ENCODE measurements at places on chromosomes 16 and 17. TPM values are rescaled to one million over a fixed set of nuclear protein-coding genes. Genes with fewer than 3 reads are reported as not detected.

DNA sequence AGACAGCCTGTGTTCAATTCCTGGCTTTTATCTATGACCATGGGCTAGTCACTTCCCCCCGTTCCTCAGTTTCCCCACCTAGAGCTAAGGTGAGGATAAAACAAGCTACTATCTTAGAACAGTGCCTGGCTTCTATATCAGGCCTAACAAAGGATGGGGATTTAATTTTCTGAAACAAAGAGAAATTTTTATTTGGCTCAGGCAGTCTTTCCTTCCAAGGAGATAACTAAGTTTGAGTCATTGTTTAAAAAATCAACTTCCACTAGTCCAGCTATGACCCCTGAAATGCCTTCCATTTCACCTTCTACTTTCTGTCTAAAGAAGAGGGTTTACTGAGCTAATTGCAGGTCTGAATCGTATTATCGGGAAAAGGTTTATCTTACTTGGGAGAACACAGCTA lies 99.0 kb downstream of the CMIP start:
- no peak for DNase-seq
- H3K4me1 ChIP-seq: peaks cover 3% of the 10 kb centered on the region
- H3K27ac ChIP-seq: no peak overlapping the region
- no peaks in the 10 kb centered on the region for H3K36me3 ChIP-seq
- no peak overlapping the region for H3K4me3 ChIP-seq
- H3K27me3 ChIP-seq: no peaks in the 10 kb centered on the region

DNA sequence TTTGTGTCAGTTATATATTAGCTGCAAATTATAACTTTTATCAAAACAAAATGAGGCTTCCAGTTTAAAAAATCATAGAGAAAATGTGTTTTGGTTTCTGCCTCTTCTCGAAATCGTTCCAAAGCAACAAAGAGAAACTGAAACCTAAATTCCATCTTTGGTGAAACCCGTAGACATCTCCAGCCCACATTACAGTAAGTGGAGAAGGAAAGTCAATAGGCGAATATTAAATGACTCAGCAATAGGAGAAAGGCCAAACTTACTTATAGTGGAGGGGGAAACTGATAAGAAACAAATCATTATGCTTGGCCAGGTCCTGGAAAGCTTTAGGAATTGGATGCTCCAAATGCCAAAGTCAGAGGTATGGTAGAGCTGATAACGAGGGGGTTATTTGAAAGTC lies 103.0 kb upstream of the SHISA6 start:
- DNase-seq: no peak
- no peaks in the 10 kb centered on the region for H3K4me1 ChIP-seq
- H3K27ac ChIP-seq: no peak overlapping the region
- no peaks in the 10 kb centered on the region for H3K36me3 ChIP-seq
- no peaks in the 10 kb centered on the region for H3K27me3 ChIP-seq

DNA sequence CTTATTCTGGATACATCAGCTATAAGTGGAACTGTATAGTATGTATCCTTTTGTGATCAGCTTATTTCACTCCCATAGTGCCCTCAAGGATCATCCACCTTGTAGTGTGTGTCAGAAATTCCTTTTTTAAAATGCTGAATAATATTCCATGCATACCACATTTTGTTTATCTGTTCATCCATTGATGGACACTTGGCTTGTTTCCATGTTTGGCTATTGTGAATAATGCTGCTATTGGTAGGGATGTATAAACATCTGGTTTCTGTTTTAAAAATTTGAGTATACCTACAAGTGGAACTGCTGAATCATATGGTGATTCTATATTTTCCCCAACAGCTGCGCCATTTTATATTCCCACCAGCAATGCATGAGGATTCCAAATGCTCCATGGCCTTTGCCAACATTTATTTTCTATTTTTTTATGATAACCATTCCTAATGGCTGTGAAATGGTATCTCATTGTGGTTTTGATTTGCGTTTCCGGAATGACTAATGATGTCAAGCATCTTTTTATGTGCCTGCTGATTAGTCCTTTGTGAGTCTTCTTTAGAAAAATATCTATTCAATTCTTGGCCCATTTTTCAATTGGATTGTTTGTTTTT lies 11.6 kb downstream of the RCVRN start:
- H3K4me1 ChIP-seq: no peaks in the 10 kb centered on the region
- no peaks in the 10 kb centered on the region for H3K27me3 ChIP-seq
- H3K36me3 ChIP-seq: no peaks in the 10 kb centered on the region
- H3K4me3 ChIP-seq: no peak overlapping the region
- no peak overlapping the region for H3K27ac ChIP-seq
- no peak for DNase-seq

C16orf92 gene
- not detected for total RNA-seq

GRCh38 chr17:75103601-75104554 lies 5.9 kb upstream of the ARMC7 start:
- DNase-seq: no peak
- H3K36me3 ChIP-seq: peaks cover 7% of the 10 kb centered on the region
- no peaks in the 10 kb centered on the region for H3K27me3 ChIP-seq
- 0 out of 3 replicates have a peak overlapping the region, but pooled peaks have one; percentile 11 for H3K4me3 ChIP-seq

DNA sequence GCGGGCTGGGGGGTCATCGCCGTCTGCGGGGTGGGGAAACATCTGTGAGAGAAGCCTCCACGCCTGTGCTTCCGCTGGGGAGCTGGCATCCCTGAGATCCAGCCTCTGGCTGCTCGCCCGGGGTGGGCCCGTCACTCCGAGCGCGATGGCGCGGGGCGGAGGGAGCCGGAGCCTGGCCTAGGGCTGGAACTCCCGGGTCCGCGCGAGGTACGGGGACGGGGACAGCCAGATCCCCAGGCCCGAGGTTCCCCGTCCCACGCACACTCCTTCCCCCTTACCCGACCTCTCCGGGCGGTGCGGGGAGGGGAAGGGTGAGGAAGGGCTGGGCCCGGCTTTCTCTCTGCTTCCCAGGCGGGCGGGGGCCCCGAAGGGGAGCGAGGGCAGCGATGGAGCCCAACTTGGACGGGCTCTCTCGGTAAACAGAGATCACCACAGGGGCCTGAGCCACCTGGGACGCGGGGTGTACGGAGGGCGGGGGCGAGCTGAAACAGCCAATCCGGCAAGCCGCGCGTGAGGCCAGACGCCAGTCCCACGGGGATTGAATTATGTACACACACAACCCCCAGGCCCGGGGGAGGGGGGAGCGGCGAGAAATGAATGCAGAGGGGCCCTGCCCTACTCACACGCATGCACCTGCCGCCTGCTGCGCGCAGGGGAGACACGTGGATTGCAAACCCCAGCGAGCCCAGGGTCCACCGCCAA lies at the start of gene SLC16A11:
SLC16A11 (minus strand) TSS at position 596 of the 702 bp plus-strand sequence; CDS start at position 17, 579 bp downstream.
- H3K4me3 ChIP-seq: peak within 1 kb of the TSS; percentile 56
- no peaks in the 10 kb centered on the region for H3K4me1 ChIP-seq
- H3K27ac ChIP-seq: no peak within 1 kb of the TSS
- DNase-seq: no peak
- no peaks in the 10 kb centered on the region for H3K36me3 ChIP-seq
- H3K27me3 ChIP-seq: peaks cover 6% of the 10 kb centered on the region

DNA sequence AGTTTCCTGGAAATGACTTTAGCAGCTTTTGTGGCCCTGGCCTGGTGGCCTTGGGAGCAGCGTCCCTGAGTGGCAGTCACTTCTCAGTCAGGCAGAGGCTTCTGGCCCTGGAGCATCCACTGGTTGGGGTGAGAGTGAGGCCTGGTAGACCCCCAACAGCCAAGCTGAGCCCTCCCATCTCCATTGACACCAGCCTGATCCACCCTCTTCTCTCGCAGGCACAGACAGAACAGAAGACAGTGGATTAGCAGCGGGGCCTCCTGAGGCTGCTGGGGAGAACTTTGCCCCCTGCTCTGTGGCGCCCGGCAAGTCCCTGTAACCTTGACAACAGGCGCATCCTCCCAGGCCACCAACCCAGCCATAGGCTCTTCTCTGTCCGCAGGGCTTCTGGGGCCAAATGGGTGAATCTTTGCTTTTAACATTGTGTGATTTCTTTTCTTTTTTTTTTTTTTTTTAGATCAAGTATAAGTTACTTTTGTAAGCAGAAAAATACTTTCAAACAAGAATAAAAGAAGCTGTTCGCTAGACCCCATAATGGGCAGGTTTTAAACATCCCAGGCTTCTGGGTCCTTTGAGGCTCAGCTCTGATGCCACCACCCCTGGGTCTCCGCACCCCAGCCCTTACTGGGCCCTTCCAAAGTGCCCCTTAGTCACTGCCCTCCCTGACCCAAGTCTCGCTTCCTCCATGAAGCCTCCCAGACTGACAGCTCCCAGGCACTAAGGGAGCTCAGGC lies 12.7 kb upstream of the FLYWCH1 start:
- no peaks in the 10 kb centered on the region for H3K4me1 ChIP-seq
- H3K36me3 ChIP-seq: no peaks in the 10 kb centered on the region
- no peak for DNase-seq

GRCh38 chr16:87856791-87857228 lies 12.5 kb downstream of the SLC7A5 start:
- H3K4me1 ChIP-seq: no peaks in the 10 kb centered on the region
- H3K27me3 ChIP-seq: no peaks in the 10 kb centered on the region
- H3K27ac ChIP-seq: no peak overlapping the region
- H3K4me3 ChIP-seq: no peak overlapping the region

DNA sequence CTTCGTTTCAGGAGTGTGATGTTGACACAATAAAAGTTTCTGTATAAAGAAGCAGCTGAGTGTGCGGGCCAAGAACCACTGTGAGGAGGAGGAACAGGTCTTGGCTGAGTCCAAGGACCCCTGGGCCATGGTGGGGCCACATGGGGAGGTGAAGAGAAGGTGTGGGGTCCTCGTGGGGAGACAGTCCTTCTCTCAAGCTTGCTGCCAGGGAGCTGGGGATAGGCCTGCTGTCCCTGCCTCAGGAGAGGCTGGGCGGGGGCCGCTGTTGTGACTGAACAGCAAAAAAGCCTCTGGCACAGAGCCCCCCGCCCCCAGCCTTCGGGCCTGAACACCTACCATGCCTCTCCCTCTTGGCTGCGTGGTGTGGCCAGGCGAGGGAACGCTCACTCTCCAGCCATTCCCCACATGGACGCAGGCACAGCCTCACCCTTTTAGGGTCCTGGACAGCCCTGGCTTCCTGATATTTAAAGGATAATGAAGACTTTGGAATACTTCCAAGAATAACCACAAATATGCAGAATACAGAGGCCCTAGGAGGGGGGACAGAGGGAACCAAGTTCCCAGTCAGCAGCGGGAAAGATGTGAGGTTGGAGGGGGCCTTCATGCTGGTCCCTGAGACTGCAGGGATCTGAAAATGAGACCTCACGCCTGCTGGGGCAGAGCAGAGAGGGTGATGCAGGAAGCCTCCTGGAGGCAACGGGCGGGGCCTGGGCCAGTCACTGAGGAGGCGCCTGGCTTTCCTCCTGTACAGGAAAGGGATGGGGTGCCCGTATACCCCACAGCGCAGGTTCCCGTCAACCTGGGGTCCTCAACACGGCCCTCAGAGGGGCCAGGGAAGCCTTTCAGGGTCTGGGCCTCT lies 100.0 kb upstream of the CREBBP start:
- no peak overlapping the region for H3K27ac ChIP-seq
- no peaks in the 10 kb centered on the region for H3K4me1 ChIP-seq
- no peaks in the 10 kb centered on the region for H3K27me3 ChIP-seq
- H3K36me3 ChIP-seq: 0 out of 2 replicates have a peak, but pooled peaks cover 3% of the 10 kb centered on the region
- H3K4me3 ChIP-seq: no peak overlapping the region

SPAG5 gene
- 114 TPM for total RNA-seq

VTN gene
- 0.13 TPM for total RNA-seq

DNA sequence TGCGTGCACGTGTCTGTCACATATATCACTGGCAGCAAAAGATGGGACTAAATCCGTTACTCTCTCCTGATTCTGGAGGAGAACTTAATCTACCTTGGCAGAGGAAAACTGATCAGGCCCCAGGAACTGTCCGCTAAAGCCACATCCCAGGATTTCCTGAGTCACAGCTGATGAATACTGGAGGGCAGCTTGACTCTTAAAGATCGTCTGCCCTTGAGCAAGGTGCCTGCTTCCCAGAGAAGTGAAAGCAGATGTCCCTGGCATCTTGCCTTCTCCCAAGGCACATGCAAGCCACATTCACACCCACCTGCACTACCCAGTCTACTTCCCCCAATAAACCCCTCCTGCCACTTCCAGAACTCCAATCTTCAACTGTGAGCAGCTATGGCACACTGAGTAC lies 99.8 kb downstream of the CPPED1 start:
- no peaks in the 10 kb centered on the region for H3K27me3 ChIP-seq
- no peaks in the 10 kb centered on the region for H3K36me3 ChIP-seq
- no peak overlapping the region for H3K27ac ChIP-seq
- H3K4me1 ChIP-seq: no peaks in the 10 kb centered on the region

NOD2 gene
- 0.17 TPM for total RNA-seq

DNA sequence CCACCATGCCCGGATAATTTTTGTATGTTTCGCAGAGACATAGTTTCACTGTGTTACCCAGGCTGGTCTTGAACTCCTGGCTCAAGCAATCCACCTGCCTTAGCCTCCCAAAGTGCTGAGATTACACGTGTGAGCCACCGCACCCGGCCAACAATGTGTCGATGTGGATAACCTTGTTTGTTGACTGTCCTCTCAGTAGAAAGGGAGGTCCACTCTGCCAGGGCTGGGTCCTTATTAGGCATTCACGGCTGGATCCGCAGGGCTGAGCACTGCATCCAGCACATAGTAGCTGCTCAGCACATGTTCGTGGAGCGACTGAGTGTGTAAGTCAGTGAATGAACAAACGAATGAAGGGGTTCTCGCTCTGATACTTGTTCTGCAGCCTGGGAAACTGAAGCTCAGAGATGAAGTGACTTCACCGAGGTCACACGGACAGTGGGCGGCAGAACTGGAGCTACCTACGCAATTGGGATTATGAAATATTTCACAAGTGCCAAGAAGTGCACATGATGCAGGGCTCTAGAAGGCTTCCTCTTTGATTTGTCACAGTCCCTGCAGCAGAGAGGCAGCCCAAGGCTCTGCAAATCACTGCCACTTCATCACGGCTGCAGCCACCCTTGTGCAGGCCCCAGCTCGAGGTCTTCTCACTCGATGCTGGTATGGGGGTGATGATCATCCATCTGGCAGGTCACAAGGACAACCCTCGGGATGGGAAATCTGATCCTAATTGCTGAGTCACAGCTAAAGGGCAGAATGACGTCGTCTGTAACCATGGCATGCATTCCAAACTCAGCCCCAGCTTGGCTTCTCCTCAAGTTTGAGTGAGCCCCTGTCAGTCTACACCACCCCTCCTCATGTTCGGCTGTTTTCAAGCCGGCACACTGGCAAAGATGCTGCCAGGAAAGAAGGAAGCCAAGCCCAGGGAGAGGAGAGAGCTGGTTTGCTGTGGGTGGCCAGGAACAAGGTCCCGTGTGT lies 28.0 kb upstream of the SNN start:
- DNase-seq: peak; percentile 70
- H3K27ac ChIP-seq: no peak overlapping the region
- peaks cover 8% of the 10 kb centered on the region for H3K4me1 ChIP-seq
- H3K4me3 ChIP-seq: no peak overlapping the region
- H3K36me3 ChIP-seq: no peaks in the 10 kb centered on the region

All from H9 (cell line).